T-helper 17 cell (primary cell): ENCODE measurements at places on chromosomes 5 and 9. TPM values are rescaled to one million over a fixed set of nuclear protein-coding genes. Genes with fewer than 3 reads are reported as not detected.

The GPX3 gene
- 0.22 TPM for total RNA-seq

The OSTF1 gene
- 85.2 TPM for total RNA-seq

The SLC25A2 gene
- total RNA-seq: 0.70 TPM

The TMC1 gene
- not detected for total RNA-seq

The CDC25C gene
- total RNA-seq: not detected

The PCDHB5 gene
- total RNA-seq: 0.34 TPM

The PCDHGA1 gene
- total RNA-seq: not detected

The LCN1 gene
- total RNA-seq: not detected

The ZNF484 gene
- total RNA-seq: 13.5 TPM

The FBP1 gene
- total RNA-seq: 5.1 TPM

The RC3H2 gene
- total RNA-seq: 69.6 TPM

DNA sequence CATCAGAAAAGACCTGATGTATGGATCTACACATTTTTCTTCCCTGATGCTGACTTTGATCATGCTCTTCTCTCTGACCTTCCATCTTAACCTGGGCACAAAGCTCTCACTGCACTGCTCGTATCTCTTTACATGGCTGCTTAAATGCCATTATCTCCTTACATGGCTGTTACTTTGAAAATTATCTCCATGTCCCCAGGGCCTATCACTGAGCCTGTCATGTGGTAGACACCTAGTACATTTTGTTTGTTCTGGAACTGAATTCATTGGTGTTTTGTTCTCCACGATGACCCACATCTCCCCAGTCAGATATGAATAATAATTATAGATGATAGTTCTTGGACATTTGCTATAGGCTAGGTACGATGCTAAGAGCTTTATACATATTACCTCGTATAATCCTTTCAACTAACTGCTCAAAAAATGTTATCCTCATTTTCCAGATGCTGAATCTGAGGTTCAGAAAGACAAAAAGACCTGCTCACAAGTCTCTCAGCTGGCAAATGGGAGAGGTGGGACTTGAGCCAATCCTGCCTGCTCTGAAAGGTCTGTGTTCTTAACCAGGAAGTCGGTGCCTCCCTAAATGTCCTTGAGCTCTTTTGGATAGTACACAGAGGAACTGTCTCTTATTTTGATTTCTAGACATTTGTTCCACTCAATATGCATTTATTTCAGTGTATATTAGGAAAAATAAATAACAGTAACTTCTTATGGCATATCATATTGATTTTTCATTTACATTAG, 9.8 kb upstream of the CPEB4 start:
- H3K27me3 ChIP-seq: no peaks in the 10 kb centered on the region
- peaks cover 2% of the 10 kb centered on the region for H3K36me3 ChIP-seq
- no peak overlapping the region for H3K27ac ChIP-seq
- H3K4me1 ChIP-seq: peaks cover 3% of the 10 kb centered on the region
- no peak for DNase-seq

GRCh38 chr5:121873409-121873808, 21.7 kb downstream of the FTMT start:
- DNase-seq: no peak
- no peak overlapping the region for H3K27ac ChIP-seq
- no peak overlapping the region for H3K4me3 ChIP-seq
- no peaks in the 10 kb centered on the region for H3K36me3 ChIP-seq

DNA sequence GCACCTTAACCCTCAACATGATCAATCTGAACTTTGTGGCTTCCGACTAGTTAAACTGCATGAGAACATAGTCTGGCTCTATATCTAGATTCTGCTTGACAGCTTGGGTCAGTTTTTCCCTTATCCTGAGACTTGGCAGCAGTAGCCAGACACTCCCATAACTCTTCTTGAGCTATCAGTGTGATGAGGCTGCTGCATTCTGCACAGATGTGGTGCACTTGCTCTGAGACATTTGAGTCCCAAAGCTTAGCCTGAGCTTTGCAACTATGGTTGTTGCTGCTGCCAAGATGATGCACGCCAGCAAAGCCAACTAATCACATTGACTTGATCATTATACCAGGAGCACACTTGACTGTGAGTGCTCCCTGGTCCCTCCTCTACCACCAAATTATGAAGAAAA, 36.2 kb downstream of the MOCS2 start:
- H3K27me3 ChIP-seq: peaks cover 5% of the 10 kb centered on the region
- DNase-seq: no peak
- H3K27ac ChIP-seq: no peak overlapping the region
- no peaks in the 10 kb centered on the region for H3K36me3 ChIP-seq
- peaks cover 8% of the 10 kb centered on the region for H3K4me1 ChIP-seq

GRCh38 chr9:78238046-78239038, 2.5 kb downstream of the CEP78 start:
- peak overlapping the region; percentile 74 for H3K4me3 ChIP-seq
- H3K36me3 ChIP-seq: peaks cover 4% of the 10 kb centered on the region
- H3K4me1 ChIP-seq: peaks cover 46% of the 10 kb centered on the region
- no peaks in the 10 kb centered on the region for H3K27me3 ChIP-seq
- DNase-seq: no peak

- no peaks in the 10 kb centered on the region for H3K36me3 ChIP-seq
- no peaks in the 10 kb centered on the region for H3K27me3 ChIP-seq
- no peaks in the 10 kb centered on the region for H3K4me1 ChIP-seq
- no peak overlapping the region for H3K27ac ChIP-seq
- no peak overlapping the region for H3K4me3 ChIP-seq
Measured at GRCh38 chr5:15513431-15513830, 13.5 kb downstream of the FBXL7 start.

- peaks cover 8% of the 10 kb centered on the region for H3K27me3 ChIP-seq
- no peaks in the 10 kb centered on the region for H3K36me3 ChIP-seq
- no peak overlapping the region for H3K27ac ChIP-seq
Measured at GRCh38 chr5:160792732-160793529, 59.1 kb downstream of the ATP10B start.

DNA sequence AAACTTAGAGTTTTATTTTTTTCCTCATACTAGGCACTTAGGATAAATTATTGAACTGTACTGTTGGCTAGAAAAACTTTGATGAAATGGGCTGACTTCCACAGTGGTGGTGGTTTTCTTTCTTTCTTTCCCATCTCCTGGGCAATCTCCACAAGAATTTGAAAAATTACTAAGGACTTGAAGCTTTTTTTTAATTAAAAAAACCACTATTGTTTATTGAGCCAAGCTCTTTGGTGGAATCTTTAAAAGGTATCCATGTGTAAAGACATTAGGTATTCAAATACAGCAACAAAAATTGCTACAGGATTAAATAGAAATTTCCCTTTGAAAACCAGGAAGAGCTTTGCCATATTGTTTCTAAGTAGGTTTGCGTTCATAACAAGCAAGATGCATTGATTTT, 14.1 kb downstream of the MARCHF6 start:
- H3K27me3 ChIP-seq: no peaks in the 10 kb centered on the region
- peaks cover 2% of the 10 kb centered on the region for H3K36me3 ChIP-seq
- no peak overlapping the region for H3K4me3 ChIP-seq
- H3K4me1 ChIP-seq: peaks cover 44% of the 10 kb centered on the region
- no peak overlapping the region for H3K27ac ChIP-seq

- H3K4me3 ChIP-seq: no peak overlapping the region
- DNase-seq: no peak
- no peaks in the 10 kb centered on the region for H3K36me3 ChIP-seq
- H3K27ac ChIP-seq: no peak overlapping the region
Measured at GRCh38 chr9:8751406-8751930, 951.9 kb upstream of the DMAC1 start.

GRCh38 chr9:105445203-105445881, 2.5 kb upstream of the FSD1L start:
- no peak overlapping the region for H3K27ac ChIP-seq
- no peak for DNase-seq
- no peaks in the 10 kb centered on the region for H3K36me3 ChIP-seq
- H3K4me1 ChIP-seq: peaks cover 13% of the 10 kb centered on the region
- no peak overlapping the region for H3K4me3 ChIP-seq
- H3K27me3 ChIP-seq: no peaks in the 10 kb centered on the region

DNA sequence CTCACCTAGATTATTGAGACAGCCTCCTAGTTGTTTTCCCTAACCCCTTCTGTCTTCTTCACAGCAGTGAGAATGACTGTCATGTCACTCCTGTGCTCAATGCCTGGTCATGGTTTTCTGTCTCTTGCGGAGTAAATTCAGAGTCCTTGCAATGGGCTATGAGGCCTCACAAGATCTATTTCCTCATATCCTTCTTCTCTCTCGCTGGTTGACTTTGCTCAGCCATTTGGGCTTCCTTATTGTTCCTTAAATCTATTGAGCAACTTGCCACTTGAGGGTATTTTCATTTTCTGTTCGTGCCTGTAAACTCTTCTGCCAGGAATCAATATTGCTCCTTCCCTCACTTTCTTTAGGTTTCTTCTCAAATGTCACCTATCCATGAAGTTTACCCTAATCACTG, 9.0 kb downstream of the PPP3R2 start:
- H3K36me3 ChIP-seq: no peaks in the 10 kb centered on the region
- no peak overlapping the region for H3K27ac ChIP-seq
- no peak overlapping the region for H3K4me3 ChIP-seq
- H3K27me3 ChIP-seq: no peaks in the 10 kb centered on the region

GRCh38 chr5:56725711-56726411, 89.5 kb upstream of the MAP3K1 start:
- DNase-seq: no peak
- no peaks in the 10 kb centered on the region for H3K36me3 ChIP-seq
- H3K27ac ChIP-seq: no peak overlapping the region
- H3K4me1 ChIP-seq: peaks cover 5% of the 10 kb centered on the region
- H3K27me3 ChIP-seq: no peaks in the 10 kb centered on the region
- H3K4me3 ChIP-seq: no peak overlapping the region

- no peak overlapping the region for H3K4me3 ChIP-seq
- peaks cover 19% of the 10 kb centered on the region for H3K27me3 ChIP-seq
- no peaks in the 10 kb centered on the region for H3K4me1 ChIP-seq
- no peak overlapping the region for H3K27ac ChIP-seq
- DNase-seq: no peak
Measured at GRCh38 chr5:42621662-42622061, 135.0 kb upstream of the CCDC152 start.

- H3K36me3 ChIP-seq: no peaks in the 10 kb centered on the region
- no peak overlapping the region for H3K4me3 ChIP-seq
- peaks cover 55% of the 10 kb centered on the region for H3K27me3 ChIP-seq
- no peak for DNase-seq
Measured at GRCh38 chr9:121437891-121438290, 61.8 kb downstream of the GGTA1 start.

DNA sequence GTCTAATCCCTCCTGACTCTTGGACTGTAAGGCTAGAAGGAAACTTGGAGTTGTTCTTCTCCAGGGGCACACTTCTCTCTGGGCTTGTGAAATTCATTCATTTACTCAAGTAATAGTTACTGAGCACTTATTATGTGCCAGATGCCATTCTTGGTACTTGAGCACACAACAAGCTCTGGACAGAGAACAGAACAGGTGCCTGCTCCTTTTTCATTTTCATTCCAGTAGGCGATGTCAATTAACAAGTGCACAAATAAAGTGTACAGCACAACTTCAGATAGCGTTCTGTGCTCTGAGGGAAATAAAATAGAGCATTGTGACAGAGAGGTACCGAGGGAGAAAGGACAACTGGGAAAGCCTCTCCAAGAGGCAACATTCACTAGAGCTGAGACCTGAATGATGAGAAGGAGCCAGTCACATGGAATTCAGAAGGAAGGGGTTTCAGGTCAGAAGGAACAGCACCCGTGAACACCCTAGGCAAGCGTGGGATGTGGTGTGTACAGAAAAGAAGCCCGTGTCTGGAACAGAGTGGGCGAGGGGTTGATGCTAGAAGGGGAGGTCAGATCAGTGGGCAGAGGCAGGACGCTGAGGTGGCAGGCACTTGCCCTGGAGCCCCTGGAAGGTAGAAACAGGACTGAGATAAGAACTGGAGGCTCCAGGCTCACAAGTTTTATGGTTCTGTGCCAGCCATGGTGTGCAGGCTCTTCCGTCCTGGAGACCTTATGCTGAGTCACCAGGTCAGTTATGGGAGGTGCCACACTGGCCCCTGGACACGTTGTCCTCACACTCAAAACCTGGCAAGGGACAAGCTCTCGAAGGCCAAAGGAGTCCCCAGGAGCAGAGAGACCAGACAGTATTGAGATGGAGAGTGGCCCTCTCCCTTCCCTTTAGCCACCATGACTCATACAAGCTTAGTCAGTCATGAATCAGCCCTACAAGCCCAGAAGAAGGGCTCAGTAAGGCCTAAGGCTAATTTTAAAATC, 7.2 kb upstream of the ABLIM3 start:
- H3K27me3 ChIP-seq: peaks cover 83% of the 10 kb centered on the region
- no peak overlapping the region for H3K4me3 ChIP-seq
- peak overlapping the region; percentile 73 for H3K27ac ChIP-seq
- H3K36me3 ChIP-seq: peaks cover 7% of the 10 kb centered on the region
- H3K4me1 ChIP-seq: peaks cover 6% of the 10 kb centered on the region
- DNase-seq: no peak

DNA sequence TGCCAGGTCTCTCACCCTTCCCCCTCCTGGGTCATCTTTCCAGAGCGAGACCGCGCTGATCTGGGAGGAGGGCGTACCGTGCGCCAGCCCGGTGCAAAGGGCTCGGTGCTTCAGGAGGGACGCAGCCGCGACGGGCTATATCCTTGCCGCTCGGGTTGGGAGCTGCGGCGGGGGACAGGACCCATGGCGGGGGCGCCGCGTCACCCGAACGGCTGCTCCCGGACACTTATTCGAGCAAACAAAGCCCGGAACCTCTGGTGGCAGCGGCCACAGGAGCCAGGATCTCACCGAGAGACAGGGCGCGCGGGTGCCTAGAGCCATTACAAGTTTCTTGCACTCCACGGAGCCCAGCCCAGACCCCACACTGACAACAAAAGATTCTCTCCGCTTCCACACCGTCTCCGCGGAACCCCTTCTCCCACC, 1.3 kb downstream of the SEMA6A start:
- peaks cover 3% of the 10 kb centered on the region for H3K36me3 ChIP-seq
- no peak overlapping the region for H3K27ac ChIP-seq

GRCh38 chr5:174340226-174340625, 294.7 kb downstream of the NSG2 start:
- H3K4me1 ChIP-seq: peaks cover 2% of the 10 kb centered on the region
- peaks cover 2% of the 10 kb centered on the region for H3K36me3 ChIP-seq
- H3K27me3 ChIP-seq: peaks cover 45% of the 10 kb centered on the region
- no peak overlapping the region for H3K4me3 ChIP-seq
- DNase-seq: no peak

DNA sequence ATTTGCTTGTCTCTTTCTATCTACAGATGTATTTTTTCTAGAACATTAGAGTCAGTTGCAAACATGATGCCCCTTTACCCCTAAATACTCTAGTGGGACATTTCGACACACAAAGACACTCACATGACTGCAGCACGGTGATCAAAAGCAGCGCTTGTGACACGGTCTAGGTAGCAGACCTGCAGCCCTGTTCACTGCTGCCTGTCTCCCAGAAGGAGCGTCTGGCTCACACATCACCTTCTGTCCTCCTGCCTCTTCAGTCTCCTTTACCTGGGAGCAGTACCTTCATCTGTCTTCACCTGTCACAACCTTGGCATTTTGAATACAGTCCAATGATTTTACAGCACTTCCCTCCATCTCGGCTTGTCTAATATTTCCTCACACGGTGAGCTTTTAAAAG, 51.9 kb upstream of the SH3PXD2B start:
- H3K36me3 ChIP-seq: peaks cover 8% of the 10 kb centered on the region
- no peak for DNase-seq
- H3K4me1 ChIP-seq: no peaks in the 10 kb centered on the region
- no peak overlapping the region for H3K27ac ChIP-seq
- no peak overlapping the region for H3K4me3 ChIP-seq
- H3K27me3 ChIP-seq: peaks cover 63% of the 10 kb centered on the region

- H3K36me3 ChIP-seq: peaks cover 3% of the 10 kb centered on the region
- no peak overlapping the region for H3K4me3 ChIP-seq
- H3K27ac ChIP-seq: no peak overlapping the region
Measured at GRCh38 chr5:113038714-113039113, 62.1 kb downstream of the DCP2 start.
